G401 (cell line): ENCODE measurements at places on chromosomes 6 and 20. TPM values are rescaled to one million over a fixed set of nuclear protein-coding genes. Genes with fewer than 3 reads are reported as not detected.

PRICKLE4 gene
- 7.7 TPM in 1 of 2 replicates, not detected in the other for total RNA-seq

DNA sequence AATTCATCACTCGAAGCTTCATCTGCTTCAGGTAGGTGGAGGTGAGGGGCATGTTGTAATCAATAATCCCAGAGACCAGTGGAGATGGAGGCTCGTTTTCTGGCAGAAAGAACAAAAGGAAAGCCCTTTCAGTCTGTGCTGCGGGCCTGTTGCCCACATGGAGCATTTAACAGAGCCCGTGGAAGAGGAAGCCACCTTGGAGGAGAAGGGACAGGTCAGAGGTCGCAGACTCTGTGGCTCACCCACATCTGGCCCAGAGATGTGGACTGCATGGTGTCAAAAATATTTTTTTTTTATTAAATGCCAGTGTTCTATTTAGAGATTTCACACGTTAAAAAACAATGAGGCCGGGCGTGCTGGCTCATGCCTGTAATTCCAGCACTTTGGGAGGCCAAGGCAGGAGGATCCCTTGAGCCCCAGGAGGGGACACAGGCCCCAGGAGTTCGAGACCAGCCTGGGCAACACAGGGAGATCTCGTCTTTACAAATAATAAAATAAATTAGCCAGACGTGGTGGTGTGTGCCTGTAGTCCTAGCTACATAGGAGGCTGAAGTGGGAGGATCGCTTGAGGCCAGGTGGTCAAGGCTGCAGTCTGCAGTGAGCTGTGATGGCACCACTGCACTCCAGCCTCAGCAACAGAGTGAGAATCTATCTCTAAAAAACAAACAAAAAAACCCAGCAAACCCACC, 73.6 kb downstream of the NOL4L start:
- DNase-seq: no peak

TMEM200A gene
- not detected in 2 replicates for total RNA-seq

DNA sequence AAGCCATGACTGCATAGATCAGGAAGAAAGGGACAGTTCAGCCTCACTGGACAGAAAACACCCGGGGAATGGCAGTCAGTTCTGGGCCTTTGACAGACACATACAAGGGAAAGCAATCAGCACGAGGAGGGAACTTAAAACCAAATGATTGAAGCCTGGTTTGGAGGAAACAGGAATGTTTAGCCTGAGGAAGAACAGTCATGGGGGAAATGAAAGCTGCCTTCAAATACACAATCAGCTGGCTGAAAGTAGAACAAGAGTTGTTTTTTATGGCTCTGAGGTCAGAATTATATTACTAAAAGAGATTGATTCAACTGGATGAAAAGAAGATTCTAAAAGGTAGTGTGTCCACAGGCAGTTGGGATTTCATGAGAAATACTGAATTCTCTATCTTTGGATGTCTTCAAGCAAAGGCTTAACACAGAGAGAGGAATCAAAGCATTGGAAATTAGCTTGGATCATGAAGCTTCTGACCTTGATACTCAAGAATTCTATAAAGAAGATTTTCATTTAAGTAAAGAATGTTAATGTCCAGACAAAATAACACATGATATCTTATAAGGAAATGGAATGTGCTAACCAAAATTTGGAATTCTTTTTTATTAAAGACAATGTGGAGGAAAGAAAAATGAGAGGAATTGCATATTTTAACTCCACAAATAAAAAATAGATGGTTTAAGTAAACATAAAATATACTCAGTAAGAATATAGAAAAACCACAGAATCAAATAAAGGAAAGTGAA, 216.6 kb downstream of the IBTK start:
- no peak for DNase-seq

DNA sequence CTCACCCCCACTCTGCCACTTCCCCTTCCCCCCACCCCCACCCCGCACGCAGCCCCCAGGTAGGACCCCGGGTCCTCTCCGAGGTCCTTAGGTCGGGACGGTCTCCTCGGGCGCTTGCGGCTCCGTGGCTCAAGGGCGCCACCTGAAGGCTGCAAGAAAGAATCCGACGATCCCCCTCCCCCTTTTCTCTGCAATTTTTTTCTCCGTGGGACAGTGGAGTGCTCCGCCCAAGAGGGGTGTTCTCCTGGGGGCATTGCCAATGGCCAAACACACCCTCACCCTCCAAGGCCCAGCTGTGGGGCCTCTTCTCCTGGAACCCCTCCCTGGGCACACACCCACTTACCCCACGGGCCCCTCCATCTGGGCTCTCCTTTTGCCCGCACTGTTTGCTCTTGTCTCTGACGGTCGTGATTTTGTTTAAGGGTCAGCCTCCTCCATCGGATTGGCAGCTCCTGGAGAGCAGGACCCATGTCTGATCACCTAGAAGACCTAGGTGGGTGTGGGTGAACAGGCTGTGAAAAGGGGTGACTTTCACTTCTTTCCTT, 1.1 kb upstream of the TMEM74B start:
- peak; percentile 21 for DNase-seq

- no peak for DNase-seq
Observed at GRCh38 chr6:102841060-102841459, 1447.6 kb downstream of the GRIK2 start.

GRCh38 chr6:66964216-66964615, 1257.2 kb upstream of the EYS start:
- no peak for DNase-seq

GRCh38 chr6:35473075-35473849, 5.1 kb downstream of the RPL10A start:
- DNase-seq: no peak

GRCh38 chr6:166786704-166787293, 159.7 kb upstream of the RPS6KA2 start:
- peak; percentile 52 for DNase-seq

- DNase-seq: no peak
Observed at GRCh38 chr6:45854149-45854742, 161.4 kb downstream of the CLIC5 start.

DNA sequence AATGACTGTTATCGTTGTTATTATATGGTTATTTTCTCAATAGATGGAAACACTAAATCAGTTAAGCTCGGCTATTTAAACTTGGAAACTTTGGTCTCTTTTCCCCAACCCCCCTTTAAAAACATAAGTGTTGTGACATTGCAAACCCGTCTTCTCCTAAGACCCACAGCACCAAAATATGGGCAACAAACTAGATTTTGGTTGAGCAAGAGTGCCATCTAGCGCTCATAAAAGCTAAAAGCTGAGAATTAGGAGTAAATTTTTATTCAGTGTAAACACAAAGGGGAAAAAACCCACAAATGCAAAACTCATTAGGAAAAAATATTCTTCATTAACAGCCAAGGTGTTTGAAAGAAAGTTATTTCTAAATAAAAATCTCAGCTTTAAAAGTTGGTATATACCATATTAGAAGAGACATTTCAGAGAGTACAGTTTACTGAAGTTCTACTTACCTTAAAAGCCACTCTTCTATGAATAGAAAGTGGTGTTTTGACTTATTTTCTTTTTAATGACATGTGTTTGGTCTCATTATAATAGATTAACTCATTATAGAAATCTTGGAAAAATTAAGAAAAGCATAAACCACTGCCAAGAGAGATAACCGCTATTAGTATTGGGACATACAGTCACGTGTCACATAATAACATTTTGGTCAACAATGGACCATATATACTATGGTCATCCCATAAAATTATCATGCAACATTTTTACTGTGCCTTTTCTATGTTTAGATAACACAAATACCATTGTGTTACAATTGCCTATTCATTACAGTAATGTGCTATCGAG, 21.1 kb downstream of the SESN1 start:
- DNase-seq: peak; percentile 87

- DNase-seq: no peak
Observed at GRCh38 chr6:138593124-138593877, 94.0 kb upstream of the NHSL1 start.

DNA sequence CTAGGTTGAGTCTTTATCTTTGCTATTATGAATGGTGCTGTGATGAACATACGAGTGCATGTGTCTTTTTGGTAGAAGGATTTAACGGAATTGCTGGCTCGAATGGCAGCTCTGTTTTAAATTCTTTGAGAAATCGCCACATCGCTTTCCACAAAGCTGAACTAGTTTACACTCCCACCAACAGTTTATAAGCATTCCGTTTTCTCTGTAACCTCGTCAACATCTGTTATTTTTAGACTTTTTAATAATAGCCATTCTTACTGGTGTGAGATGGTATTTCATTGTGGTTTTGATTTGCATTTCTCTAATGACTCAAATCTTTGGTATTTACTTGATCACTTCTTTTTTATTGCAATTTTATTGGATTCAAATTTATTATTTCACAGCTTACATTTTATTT, 117.4 kb upstream of the HDGFL1 start:
- DNase-seq: no peak

SRSF12 gene
- total RNA-seq: 4.6 and 8.2 TPM in 2 replicates

DNA sequence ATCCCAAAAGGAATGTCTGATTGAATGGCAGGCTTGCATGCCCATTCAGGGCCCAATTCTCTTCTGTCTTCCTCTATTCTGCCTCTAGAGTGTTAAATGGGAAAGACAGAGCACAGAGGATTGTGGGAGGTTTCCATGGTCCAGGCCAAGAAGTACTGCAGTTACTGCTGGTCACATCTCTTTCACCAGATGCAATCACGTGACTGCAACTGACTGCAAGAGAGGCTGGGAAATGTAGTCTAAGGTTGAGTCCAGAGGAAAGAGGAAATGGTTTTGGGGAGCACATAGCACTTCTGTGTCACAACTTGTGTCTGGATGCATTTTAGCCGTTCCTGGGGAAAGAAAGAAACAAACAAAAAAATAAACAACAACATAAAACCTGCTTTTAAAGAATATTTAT, 336.4 kb upstream of the BTBD3 start:
- no peak for DNase-seq
